Midbrain (tissue), 1 donor: ENCODE measurements at places on chromosomes 5 and 9.
A peak's percentile ranks its signal among the peaks of the same experiment; 100 is the strongest.

DNA sequence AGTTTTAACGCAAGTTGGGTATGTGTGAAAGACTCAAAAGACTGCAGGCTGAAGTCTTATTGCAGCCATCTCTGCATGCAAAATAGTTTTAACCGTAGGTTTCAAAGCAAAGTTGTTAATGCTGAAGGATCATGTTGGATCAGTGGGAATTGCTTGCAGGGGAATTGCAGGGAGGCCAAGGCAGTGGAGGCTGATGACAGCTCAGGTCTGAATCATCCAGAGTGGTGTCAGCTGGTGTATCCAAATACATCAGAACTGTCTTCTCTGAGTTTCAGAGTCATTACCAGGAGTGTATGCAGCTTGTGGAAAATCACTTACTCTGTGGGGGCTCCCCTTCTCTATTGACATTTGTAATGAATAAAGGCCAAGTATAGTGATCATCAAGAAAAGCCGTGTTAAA lies 435.7 kb downstream of the SH3GL2 start:
- no peak for DNase-seq

GRCh38 chr5:177232761-177233160 lies 70.8 kb downstream of the RAB24 start:
- DNase-seq: no peak

DNA sequence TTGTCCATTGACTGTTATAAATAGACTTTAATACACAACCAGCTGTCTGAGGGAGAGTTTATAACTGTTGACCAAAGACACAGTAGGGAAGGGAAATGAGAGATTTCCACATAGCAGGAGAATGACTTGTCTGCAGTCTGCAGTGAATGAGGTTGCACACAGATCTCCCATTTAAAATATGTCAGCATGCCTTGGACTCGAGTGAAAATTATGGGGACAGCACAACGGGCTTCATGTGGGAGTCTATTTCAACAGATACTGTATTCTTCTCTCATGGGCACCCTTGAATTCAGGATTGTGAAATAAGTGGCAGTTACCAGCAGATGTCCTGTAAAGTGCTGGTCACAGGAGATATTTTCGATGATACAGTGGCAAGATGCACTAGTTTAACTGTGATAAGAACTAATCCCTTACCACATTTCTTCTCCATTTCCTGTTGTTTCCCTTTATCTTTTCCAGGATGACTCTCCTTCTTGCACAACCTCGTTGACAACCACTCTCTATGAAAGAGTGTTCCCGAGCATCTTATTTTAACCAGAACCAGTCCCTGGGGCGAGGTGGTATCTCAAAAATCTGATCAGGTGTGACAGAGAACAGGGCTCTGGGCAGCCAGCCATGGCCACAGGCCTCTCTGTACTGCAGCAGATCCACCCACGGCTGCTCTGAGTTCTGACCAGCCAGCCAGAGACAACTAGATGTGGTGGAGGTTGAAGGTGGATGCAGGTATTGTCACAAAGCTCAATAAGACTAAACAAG lies 51.5 kb upstream of the MAP3K1 start:
- DNase-seq: no peak

DNA sequence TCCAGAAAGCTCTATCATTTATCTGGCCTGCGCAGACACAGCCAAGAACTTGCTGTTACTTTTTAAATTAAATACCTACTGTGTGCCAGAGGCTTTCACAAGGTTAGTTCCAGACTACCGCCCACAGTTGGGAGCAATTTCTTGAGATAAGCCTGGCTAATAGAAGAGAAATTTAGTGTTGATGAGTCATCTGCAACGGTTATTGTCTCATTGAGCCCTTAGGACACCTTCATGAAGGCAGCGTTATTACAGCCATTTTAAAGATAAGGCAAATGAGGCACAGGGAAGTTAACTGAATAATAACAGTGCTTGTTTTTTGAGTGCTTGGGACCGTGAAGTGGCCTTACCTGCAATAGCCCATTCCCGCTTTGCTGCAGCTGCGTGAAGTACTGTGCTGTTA lies 292.9 kb upstream of the MSX2 start:
- no peak for DNase-seq

DNA sequence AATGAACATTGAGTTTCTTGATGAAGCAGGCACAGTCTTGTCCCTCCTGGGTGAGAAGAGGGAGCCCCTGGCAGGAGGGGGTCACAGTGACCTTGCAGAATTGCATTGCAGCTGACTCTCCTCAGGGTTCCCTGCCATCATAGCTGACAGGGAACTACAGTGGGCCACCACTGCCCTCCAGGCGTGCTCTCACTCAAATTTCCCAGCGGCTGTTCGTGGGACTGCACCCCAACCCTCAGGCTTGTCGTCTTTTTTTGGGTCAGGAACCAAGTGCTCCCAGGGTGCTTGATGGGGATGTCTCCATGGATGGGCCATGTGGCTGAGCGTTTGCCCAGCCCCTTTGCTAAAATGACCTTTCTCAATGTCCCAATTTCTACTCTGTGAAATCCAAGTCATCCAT lies 215.8 kb downstream of the MELK start:
- no peak for DNase-seq

- no peak for DNase-seq
Observed at GRCh38 chr9:115686069-115686468, 467.5 kb upstream of the PAPPA start.

GRCh38 chr5:160152287-160152686 lies 33.0 kb upstream of the PWWP2A start:
- no peak for DNase-seq

DNA sequence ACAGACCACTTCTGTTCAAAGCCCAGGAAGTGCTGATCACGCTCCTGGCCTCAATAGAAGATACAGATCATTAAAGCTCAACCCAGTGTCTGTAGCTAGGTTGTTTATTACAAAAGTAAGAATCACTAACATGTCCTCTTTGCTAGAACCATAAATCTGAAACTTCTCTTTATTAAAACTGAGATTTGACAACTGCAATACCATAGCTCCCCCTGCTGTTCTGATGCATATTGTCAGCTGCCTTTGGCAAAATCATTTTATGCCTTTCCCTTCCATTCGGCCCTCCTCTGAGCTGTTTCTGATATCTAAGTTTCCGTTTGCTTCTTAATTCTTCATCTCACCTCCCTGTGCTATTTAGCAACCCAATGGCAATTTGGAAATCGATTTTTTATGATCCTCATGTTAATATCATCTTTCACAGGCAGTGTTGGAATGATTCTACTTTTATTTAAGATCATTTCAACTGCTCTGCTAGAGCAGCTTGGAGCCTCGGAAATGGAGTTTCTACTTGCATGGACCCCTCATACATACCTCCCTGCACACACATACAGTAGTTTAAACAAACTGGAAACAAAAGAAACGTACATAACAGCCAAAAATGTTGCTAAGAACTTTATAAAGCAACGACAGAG lies 998.8 kb downstream of the MAT2B start:
- DNase-seq: peak; percentile 72

DNA sequence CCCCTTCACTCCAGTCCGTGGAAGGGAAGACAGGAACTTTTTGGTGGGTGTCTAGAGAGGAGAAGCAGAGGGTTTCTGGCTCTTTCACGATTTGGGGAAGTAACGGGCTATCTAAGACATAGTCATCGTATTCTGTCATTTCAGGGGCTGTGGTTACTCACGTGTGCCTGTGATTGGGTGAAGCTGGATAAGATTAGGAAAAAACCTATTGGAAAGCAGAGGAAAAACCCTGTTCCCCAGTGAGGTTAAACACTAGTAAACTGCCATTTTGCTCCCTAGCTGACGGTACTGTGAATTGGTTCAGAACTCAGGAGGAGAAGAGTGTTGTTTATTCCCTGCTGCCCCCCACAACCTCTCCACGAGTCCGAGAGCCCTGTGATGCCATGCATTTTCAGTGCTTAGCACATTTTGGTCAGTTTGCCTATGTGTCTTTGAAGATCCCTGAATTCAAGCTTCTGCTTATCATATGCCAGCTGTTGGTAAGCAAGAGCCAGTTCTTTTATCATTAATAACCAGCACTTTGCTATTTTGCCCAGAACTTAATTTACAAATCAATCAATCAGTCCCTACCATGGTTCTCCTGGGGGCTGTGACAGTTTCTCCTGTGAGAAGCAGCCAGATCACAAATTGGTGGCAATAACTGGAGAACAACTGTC lies 45.1 kb upstream of the ROR2 start:
- DNase-seq: no peak

- DNase-seq: peak; percentile 87
Observed at GRCh38 chr9:35790385-35791296, 750 bp upstream of the NPR2 start.

GRCh38 chr9:134025606-134026541 lies 593 bp downstream of the BRD3OS start:
- DNase-seq: peak; percentile 33

DNA sequence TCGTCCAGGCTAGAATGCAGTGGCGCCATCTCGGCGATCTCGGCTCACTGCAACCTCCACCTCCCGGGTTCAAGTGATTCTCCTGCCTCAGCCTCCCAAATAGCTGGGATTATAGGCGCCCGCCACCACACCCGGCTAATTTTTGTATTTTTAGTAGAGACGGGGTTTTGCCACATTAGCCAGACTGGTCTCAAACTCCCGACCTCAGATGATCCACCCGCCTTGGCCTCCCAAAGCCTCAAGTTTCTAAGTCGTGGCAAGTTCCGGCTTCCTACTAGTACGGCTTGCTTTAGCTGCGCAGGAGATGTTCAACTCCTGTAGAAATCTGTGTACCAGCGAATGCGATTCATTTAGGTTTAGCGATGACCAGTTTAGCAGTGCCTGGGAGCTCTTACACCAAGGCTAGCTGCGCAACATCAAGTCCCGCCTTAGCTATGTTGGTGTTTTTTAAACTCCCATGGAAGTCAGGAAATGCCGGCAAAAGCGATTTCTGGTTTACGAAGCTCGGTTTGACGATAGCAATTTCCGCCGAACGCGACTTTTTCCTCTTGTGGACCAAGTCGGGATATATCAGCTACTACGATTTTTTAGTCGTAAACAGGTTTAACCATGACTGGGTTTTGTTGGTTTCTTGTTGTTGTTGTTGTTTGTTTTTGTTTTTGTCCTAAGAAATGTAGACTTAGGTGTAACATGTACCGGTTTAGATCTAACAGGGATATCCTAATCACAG lies 46.4 kb downstream of the ANXA2R start:
- no peak for DNase-seq

DNA sequence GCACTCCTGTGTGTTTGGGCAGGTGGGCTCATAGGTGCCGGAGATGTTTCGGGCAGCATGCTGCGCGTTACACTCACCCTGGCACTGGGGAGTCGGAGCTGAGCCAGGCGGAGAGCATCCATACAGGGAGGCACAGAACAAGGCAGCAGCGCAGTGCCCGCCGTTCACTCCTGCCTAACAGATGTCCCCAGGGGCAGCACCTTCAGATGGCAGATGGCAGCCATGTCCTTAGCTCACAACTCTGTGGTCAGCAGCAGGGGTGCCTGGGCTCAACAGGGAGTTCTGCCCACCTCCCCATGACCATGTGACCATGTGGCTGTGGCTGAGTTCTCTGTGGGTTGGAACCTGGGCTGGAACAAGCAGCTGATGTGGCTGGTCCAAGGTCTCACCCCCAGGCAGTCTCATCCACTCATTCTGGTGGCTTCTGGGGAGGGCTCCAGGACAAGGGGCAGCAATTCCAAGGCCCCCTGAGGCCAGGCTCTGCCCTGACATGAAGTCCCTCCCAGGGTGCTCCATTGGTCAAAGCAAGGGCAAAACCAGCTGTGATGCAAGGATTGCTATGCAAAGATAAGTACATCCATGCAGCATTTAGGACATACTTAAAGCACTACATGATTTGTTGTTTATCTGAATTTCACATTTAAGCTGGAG lies 64.2 kb downstream of the MRPL36 start:
- no peak for DNase-seq

GRCh38 chr5:112973904-112974303 lies 2.7 kb upstream of the DCP2 start:
- DNase-seq: no peak

GRCh38 chr5:130286971-130287370 lies 382.7 kb downstream of the CHSY3 start:
- DNase-seq: no peak

GRCh38 chr5:110038297-110038997 lies 348.7 kb downstream of the MAN2A1 start:
- DNase-seq: no peak

- no peak for DNase-seq
Observed at GRCh38 chr9:36123515-36123914, 13.0 kb upstream of the GLIPR2 start.

GRCh38 chr5:113343343-113343742 lies 91.4 kb downstream of the TSSK1B start:
- DNase-seq: no peak

DNA sequence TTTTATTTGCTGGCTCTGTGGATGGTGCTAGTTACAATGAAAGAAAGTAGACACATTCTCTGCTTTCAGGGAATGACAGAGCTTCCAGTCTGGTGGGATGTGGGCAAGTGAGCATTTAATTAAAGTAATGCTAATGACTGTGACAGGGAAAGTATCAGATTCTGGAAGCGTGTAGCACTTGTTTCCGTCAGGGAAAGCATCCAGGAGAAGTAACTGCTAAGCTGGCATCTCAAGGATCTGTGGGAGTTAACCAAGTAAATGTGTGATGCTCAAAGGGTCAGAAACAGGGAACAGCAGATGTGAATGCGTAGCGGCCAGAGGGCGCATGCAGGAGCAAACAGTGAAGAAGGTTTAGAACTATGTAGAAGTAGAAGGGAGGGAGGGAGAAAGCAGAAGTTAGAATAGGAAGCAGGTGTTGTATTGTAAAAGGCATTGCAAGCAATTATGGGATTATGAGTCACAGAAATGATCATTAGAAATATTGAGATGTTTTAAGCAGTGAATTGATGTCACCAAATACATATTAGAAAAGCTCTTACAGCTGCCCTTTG lies 12.2 kb downstream of the KLHL9 start:
- DNase-seq: no peak

- DNase-seq: no peak
Observed at GRCh38 chr9:127423476-127423933, 677 bp upstream of the ZNF79 start.

- no peak for DNase-seq
Observed at GRCh38 chr9:111356481-111357244, 26.6 kb upstream of the OR2K2 start.
